Cardiac septum (tissue), 1 donor: ENCODE measurements at places on chromosomes 12 and 14. TPM values are rescaled to one million over a fixed set of nuclear protein-coding genes. Genes with fewer than 3 reads are reported as not detected.

The AICDA gene
- total RNA-seq, result 0.13 TPM

The ATL1 gene
- total RNA-seq, result 1.5 TPM

The RAB35 gene
- 33.0 TPM for total RNA-seq

The P3H3 gene
- total RNA-seq, result 25.7 TPM

The OR11H6 gene
- not detected for total RNA-seq

The FOXN4 gene
- not detected for total RNA-seq

The CTSG gene
- total RNA-seq, result 2.2 TPM

The SLC25A47 gene
- total RNA-seq, result not detected

The BDKRB1 gene
- not detected for total RNA-seq

The GUCY2C gene
- not detected for total RNA-seq

The HSPB8 gene
- total RNA-seq, result 529 TPM

The NFATC4 gene
- total RNA-seq, result 13.3 TPM

The ANAPC5 gene
- total RNA-seq, result 53.4 TPM
